ENCODE measurements at places on chromosomes 11 and 22.

GRCh38 chr11:80655834-80656233 lies 1215.0 kb upstream of the TENM4 start:
- DNase-seq, result no peak

GRCh38 chr11:3831378-3832239 lies 9.2 kb downstream of the RHOG start:
- no peak for DNase-seq

- no peak for DNase-seq
Observed at GRCh38 chr11:73173755-73174494, 31.8 kb upstream of the FCHSD2 start.

GRCh38 chr22:28442264-28442710 lies 237.4 kb downstream of the TTC28 start:
- DNase-seq, result peak; percentile 39

DNA sequence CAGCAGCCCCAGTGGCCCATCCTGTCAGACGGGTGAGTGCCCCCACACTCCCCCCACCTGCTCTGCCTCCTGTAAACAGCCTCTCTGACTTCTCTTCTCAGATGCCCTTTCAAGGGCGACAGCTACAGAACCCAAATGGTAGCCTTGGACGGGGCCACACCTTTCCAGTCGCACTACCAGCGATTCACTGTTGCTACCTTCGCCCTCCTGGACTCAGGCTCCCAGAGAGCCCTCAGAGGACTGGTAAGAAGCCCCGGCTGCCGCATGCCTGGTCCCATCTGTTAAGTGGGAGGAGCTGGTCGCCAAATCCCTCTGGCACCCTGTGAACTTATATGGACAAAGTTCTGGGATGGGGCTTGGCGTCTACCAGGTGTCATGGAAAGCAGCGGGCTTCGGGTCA lies 6.2 kb downstream of the ZP1 start:
- DNase-seq, result no peak

DNA sequence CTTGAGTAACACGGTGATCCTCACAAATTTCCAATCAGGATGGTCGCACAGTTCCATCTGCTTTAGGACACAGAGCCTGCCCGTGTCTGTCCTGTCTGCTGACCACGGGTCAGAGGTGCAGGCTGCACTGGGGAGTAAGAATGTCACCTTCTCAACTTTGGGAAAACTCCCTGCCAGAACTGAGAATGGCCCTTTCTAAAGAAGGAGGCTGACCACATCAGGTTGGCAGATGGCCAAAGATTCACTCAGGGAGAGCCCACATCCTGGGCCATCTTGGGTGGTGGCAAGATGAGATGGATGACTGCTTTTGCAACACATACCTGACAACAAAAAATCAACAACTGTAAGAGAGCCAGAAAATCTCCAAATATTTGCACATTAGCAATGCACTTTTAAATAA lies 101.9 kb downstream of the IGLL1 start:
- DNase-seq, result no peak

- DNase-seq, result no peak
Observed at GRCh38 chr11:75760710-75761493, 7.7 kb upstream of the DGAT2 start.

- DNase-seq, result peak; percentile 70
Observed at GRCh38 chr22:50526108-50526833, 873 bp upstream of the SCO2 start.

DNA sequence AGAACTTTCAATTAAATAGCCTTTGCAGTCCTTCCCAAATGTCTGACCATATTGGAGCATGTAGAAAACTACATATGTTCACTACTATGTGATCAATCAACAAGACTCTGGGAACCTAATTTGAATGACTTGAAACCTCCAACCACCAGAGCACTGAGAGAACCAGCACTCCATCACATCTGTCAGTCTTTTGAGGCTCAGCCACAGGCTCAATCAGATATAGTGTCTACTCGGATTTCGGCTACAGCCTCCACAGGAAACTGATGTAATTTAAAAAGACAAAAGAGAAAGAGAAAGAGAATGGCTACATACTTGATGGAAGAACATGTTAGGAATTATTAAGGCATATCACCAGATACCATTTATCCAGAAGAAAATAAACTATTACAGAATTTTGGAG lies 859.0 kb downstream of the FAM181B start:
- no peak for DNase-seq

GRCh38 chr22:46424496-46424895 lies 89.0 kb downstream of the TRMU start:
- no peak for DNase-seq

DNA sequence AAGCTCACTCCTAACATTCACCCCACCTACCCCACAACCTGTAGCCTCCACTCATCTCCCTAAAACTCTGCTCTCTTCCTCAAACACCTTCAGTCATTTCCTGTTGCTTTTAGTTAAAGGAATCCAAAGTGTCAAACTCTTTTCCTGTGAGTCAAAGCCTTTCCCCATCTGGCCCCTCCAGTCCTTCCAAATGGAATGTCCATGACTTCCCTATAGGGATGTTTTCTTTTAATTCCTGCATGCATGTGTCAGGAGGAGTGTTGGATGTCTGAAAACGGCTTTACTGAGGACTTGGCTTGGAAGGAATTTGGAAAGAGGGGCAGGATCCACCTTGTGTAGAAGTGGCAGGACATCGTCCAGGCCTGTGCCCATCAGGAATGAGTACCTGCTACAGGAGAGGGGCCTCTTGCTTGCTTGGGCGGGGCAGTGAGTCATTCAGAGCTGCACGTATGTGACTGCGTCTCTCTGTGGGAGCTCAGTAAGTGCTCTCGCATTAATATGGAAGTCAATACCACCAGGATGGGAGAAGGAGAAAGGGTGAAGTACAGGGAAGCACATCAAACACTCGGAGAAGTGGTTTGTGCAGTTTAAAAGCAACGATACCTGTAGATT lies 491.9 kb downstream of the OPCML start:
- no peak for DNase-seq

DNA sequence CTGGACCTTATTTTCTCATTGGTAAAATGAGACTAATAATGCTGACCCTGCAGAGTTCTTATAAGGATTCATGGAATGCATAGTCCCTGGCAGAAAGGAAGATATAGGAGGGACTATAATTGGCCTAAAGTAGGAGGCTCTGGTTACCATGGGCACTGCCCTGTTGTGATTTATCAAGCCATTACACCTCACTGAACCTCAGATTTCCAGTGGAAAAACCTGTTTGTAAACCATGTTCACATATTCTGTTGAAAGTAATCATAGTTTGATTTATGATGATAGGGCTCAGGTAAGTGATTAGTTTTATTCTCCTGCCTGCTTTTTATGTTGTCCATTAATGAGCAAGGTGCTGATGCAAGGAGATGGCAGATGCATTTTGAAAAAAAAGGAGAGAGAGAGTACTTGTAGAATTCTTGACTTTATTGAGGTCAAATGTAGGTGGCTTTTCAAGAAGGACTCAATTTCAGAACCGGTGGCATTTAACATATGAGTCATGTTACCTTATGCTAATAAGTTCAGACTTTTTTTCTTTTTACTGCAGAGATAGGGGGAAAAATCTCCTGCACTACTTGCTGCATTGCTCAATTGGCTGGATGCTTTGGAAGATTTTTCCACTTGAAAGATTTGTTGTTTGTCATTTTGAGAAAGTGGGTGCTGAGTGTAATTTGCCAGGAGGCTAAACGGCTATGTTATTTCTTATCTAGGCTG lies 14.6 kb downstream of the NF2 start:
- DNase-seq, result no peak

- DNase-seq, result no peak
Observed at GRCh38 chr22:20865875-20866445, 7.2 kb downstream of the SNAP29 start.

DNA sequence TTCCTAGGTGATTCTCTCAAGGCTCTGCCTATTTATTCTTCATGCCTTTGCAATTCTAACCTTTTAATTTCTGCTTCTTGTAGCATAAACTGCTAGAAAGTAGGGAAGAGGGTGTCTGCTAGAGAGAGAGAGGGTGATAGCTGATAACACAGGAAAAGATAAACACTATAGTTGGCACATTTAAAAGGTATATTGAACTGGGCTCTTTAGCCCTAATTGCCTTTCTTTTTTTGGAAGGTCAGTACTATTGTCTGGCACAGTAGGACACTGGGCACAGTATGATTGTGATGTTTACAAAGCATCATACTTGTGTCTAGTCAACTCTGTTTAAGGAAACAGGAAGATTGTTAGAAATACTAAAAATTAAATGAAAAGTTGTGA lies 33.3 kb downstream of the TEAD1 start:
- no peak for DNase-seq

GRCh38 chr11:111526501-111526900 lies 11.9 kb downstream of the HOATZ start:
- no peak for DNase-seq

DNA sequence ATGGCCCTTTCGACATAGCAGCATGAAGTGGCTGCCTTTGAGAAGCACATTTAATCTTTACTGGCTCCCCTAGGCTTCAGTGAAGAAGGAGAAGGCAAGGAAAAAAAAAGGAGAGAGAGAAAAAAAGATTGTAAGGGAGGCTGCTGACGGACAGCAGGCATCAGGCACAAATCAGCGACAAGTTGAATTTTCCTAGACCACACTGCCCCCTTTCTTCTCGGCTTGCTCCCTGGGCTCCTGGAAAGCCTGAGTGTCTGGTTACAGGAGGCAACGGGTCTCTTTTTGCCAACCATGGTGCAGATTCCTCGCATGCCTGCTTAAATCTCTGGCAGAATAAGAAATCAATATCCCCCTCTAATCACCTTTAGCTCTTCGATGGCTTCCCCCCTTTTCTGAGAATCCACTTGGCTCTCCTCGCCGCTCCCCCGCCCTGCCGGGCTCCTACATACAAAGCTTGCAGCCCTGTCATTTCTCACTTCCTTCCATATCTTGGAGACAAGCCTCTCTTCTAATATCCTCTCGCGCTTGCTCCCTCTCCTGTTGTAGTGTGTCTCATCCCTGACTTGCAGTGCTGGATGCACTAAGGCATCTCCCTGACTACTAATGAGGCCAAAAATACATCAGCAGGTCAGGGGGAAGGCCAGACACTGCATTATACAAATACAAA lies 14.3 kb downstream of the BLID start:
- DNase-seq, result no peak

DNA sequence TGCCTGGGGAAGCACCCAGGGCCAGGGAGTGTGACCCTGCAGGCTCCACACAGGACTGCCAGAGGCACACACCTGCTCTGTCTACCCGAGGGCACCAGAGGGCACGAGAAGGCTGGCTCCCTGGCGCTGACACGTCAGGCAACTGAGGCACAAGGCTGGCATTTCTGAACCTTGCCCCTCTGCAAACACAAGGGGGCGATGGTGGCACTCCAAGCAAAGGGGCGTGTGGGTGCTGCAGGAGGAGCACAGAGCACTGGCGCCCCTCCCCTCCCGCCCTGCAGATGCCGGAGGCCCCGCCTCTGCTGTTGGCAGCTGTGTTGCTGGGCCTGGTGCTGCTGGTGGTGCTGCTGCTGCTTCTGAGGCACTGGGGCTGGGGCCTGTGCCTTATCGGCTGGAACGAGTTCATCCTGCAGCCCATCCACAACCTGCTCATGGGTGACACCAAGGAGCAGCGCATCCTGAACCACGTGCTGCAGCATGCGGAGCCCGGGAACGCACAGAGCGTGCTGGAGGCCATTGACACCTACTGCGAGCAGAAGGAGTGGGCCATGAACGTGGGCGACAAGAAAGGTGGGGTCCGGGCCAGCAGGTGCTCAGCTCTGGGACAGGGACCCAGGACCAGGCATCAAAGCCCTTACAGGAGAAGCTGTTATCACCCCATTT lies 20.8 kb upstream of the TXNRD2 start:
- peak; percentile 36 for DNase-seq

DNA sequence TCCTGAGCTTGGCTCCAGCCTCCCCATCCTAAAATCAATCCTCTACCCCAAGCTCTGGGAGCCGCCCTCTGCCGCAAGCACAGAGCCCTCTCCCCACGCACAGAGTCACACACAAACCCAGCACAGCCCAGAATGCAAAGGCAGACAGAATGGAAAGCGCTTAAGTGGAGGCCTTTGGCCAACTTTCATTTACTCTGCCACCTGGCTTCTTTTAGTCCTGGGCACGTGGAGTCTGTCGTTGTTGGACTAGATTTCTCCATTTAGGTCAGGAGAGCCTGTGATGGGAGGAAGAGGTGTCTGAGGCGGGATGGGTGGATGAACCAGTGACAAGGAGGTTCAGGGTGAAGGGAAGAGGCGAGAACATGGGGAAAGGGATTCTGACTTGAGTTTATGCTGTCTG lies 191.7 kb downstream of the DSCAML1 start:
- no peak for DNase-seq

GRCh38 chr11:3879216-3879966 lies 23.9 kb downstream of the STIM1 start:
- no peak for DNase-seq

DNA sequence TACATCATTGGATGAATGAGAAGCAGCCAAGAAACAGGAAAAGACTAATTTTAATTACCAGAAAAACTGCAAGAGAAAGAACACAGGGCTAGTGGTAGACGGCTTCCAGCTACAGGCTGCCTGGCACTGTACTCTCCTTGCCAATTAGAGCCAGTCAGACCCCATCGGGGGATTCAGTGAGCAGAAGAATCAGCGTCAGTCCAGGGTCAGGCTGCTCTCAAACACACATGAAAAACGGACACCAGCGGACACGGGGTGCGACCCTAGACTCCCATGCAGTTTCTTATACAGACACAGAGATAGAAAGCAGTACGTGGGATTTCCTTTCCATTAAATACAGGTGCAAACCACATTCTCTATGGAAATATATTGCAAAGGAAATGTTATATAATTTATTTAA lies 1.1 kb upstream of the CNTN5 start:
- DNase-seq, result no peak

GRCh38 chr11:116813170-116813569 lies 9.9 kb downstream of the APOA4 start:
- no peak for DNase-seq

DNA sequence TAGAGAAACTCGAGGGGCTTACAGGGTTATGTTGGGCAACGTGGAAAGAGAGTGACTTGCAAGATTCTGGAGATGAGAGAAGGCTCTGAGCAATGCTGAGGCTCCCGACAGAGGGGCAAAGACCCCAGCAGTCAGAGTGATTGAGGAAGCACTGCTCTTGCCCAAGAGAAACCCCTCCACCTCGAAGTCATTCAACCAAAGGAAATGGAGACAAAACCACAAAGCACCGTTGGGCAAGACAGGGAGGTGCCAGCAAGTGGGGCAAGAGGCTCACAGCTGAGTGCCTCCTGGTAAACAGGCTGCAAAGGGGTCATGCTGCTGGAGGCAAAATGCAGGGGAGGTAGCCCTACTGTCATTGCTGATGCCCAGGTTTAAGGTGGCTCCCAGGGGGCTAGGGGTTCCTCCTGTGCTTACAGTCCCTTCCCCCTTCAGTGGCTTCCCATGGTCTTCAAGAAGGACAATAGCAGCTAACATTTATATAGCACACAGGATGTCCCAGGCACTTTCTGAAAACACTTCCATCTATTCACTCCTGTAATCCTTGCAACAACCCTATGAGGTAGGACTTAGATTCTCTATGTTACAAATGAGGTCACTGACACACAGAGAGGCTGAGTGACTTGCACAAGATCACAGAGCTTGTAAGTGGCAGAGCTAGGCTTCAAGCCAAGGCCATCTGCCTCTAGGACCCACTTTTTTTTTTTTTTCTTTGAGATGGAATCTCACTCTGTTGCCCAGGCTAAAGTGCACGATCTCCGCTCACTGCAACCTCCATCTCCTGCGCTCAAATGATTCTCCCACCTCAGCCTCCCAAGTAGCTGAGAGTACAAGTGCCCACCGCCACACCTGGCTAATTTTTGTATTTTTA lies 18.1 kb upstream of the MYH9 start:
- DNase-seq, result no peak
